ENCODE measurements at places on chromosomes 2 and 18.

DNA sequence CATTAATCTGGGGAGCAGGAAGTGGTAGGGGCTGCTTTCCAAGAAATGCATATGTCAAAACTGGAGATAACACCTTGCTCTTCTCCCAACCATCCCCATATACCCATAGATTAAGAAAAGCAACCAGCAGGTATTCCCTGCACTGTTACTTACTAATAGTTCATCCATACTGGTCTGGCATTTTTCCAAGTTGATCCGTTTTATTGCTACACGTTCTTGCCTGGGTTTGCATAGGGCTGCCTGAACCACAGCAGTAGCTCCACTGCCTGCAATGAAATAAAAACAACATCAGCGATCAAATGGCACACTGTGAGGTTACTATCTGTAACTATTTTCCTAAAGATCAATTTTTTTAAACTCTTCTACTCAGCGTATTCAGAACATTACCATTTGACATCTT lies 65.6 kb downstream of the STK39 start:
- DNase-seq = no peak

GRCh38 chr18:34729740-34730355 lies 19.8 kb downstream of the DTNA start:
- no peak for DNase-seq

GRCh38 chr2:128513961-128514283 lies 195.3 kb upstream of the HS6ST1 start:
- no peak for DNase-seq

- no peak for DNase-seq
Observed at GRCh38 chr2:127588241-127588640, 52.8 kb downstream of the MYO7B start.

DNA sequence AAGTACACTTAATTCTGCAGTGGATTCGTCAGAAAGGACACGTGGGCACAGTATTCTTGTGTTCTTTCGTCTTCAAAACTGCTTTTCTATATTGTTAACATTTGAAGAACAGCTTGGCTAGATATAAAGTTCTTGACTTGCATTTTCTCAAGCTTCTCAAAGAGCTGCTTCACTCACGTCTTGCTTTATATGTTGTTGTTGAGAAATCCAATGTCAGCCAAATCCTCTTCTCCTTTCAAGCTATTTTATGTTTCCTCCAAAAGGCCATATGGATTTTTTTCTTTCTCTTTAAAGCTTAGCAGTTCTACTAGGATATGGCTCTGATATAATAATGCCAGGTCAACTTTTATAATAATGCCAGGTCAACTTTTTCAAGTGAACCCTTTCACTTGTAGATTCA lies 65.5 kb upstream of the CYP1B1 start:
- DNase-seq = no peak

DNA sequence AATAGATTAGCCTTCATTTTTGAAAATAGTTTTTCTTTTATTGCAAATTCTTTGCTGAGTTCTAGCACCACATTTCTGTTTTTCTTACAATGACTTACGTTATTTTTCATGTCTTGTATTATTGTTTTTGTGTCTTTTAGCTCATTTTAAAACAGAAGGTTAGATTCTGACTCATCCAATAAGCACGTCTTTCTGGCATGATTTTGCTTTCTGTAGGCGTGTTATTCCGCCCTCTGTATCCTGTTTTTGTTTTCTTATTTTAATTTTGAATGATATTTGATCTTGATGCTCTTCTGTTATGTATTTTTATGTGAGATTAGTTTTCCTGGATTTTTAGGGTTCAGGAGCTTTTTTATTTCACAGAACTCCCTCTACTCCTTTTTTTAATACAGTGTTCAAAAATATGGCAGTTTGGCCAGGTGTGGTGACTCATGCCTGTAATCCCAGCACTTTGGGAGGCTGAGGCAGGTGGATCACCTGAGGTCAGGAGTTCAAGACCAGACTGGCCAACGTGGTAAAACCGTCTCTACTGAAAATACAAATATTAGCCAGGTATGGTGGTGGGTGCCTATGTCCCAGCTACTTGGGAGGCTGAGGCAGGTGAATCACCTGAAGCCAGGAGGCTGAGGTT lies 145.0 kb downstream of the CLIP4 start:
- DNase-seq = no peak

DNA sequence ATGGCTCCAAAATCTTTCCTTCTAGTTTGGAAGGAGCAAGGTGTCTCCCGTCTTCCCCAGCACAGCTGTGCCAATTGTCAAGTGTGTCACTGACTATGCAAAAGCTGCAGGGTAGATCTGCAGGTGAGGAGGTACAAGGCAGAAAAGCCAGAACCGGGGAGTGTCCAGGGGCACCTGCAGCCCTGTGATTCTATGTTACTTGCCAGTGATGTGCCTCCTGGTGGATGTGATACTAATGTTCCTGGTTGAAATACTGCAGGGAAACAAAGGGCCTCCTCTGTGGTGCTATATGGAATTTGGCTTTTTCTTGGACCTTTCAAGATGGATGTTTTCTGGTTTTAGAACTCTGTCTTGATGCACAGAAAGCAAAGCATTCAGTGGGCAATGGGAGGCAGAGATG lies 80.3 kb downstream of the ST6GAL2 start:
- DNase-seq = no peak

- no peak for DNase-seq
Observed at GRCh38 chr2:207511851-207512250, 17.9 kb upstream of the CREB1 start.

DNA sequence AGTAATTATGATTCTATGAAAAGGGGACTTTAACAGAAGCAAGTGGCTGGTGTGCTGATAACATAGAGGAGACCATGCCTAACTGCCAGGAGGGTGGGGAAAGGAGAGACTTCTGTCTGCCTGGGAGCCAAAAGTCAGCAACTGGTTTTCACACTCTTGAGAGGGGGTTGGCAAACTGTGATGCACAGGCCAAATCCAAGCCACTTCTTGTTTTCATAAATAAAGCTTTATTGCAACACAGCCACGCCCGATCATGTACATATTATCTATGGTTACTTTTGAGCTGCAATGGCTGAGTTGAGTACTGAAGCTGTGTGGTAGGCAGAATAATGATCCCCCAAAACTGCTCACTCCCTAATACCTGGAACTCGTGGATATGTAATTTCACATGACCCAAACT lies 208.4 kb downstream of the LNPK start:
- DNase-seq = no peak

DNA sequence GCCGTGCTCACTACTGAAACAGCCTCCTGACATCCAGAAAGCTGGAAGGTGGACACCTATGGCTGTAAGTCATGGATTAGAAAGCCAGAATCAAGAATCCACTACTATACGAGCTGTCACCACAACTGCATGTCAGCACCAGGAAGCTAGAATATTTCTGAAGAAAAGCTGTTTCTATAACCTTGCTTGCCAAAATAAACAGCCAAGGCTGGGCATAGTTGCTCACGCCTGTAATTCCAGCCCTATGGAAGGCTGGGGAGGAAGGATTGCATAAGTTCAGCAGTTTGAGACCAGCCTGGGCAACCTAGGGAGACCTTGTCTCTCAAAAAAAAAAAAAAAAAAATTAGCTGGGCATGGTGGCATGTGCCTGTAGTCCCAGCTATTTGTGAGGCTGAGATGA lies 96.3 kb upstream of the GAREM1 start:
- DNase-seq = no peak

DNA sequence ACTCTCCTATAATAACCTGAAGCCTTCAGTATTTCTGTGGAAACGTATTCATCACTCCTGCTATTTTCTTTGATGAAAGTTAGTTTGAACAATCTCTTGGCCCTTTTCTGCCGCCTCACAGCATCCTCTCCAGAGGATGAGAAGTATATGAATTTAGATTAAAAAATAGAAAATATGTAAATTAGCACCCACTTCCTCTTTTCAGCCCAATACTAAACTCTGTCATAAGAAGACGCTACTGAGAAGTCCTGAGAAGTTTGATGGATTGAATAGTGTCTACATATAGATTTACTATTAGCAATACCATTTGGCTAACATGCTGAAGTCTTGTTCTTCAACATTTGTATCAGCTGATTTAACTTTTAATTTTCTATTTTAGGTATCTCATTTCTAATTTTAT lies 526.4 kb upstream of the SPHKAP start:
- no peak for DNase-seq

All from hepatocyte (in vitro differentiated cells).